ENCODE measurements at places on chromosomes 5 and 9. TPM values are rescaled to one million over a fixed set of nuclear protein-coding genes. Genes with fewer than 3 reads are reported as not detected.
A peak's percentile ranks its signal among the peaks of the same experiment; 100 is the strongest.

DNA sequence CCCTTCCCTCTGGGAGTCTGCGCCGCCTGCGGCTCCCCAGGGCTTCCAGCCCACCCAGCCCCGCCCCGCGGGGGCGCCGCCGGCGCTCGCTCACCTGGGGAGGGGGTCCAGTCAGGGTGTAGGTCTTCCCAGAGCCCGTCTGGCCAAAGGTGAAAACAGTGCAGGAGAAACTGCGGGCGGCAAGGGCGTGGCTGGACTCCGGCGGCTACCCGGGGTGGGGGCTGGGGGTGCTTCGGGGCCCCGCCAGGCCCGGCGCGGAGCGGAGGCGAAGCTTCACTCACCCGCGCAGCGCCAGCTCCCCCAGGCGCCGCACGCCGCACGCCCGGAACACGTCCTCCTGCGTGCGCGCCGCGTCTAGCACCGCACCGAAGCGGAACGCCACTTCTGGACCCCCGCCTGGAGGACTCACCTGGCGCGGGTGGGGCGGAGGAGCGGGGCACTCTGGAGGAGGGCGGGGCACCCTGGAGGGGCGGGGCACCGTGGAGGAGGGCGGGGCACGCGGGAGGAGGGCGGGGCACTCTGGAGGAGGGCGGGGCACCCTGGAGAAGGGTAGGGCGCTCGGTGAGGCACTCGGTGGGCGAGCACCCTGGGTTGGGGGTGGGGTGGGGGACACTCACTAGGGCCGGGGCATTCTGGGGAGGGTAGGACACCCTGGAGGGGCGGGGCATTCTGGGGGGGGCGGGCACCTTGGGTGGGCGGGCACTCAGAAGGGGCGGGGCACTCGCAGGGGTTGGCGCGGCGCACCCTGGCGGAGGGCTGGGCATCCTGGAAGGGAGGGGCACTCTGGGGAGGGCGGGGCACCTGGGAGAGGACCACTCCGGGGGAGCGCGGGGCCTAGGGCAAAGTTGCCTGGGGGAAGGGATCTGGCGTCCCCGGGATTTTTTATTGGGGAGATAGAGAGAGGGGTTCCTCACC, 814 bp downstream of the KIF12 start:
- no peaks in the 10 kb centered on the region for H3K36me3 ChIP-seq
- no peak for DNase-seq
- H3K4me3 ChIP-seq = no peak overlapping the region
- H3K4me1 ChIP-seq = no peaks in the 10 kb centered on the region
- no peaks in the 10 kb centered on the region for H3K27me3 ChIP-seq
- no peak overlapping the region for H3K27ac ChIP-seq

GRCh38 chr5:14399054-14399692, 182.4 kb upstream of the OTULINL start:
- no peak for DNase-seq
- no peak overlapping the region for H3K27ac ChIP-seq
- peaks cover 30% of the 10 kb centered on the region for H3K36me3 ChIP-seq
- no peak overlapping the region for H3K4me3 ChIP-seq
- no peaks in the 10 kb centered on the region for H3K27me3 ChIP-seq

DNA sequence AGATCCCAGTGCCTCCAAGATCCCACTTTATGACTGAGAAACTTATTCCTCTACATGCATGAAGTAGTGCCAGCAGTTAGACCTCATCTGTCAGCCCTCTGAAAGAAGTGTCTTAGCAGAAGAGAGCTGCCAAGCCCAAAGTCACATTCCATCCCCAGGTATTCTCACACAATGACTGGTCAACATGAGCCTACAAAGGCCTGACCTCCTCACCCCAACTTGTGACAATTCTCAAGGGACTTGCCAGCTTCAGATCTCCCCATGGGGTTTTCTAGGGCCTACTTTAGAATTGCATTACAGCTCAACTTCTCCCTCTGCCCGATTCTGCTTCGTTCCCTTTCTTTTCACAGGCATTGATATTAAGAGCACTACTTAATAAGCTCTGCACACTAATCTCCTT, 393.8 kb upstream of the SLC30A5 start:
- H3K36me3 ChIP-seq = no peaks in the 10 kb centered on the region
- no peaks in the 10 kb centered on the region for H3K4me1 ChIP-seq
- H3K4me3 ChIP-seq = no peak overlapping the region
- no peak for DNase-seq
- no peak overlapping the region for H3K27ac ChIP-seq

The SHLD3 gene
- 1.9 TPM for total RNA-seq

The C9orf153 gene
- total RNA-seq = 0.52 TPM

The TAS2R1 gene
- total RNA-seq = not detected

The HTR1A gene
- not detected for total RNA-seq

GRCh38 chr9:77771171-77771570, 123.0 kb upstream of the GNA14 start:
- DNase-seq = no peak
- H3K36me3 ChIP-seq = no peaks in the 10 kb centered on the region
- no peak overlapping the region for H3K4me3 ChIP-seq
- H3K27me3 ChIP-seq = no peaks in the 10 kb centered on the region
- no peaks in the 10 kb centered on the region for H3K4me1 ChIP-seq
- H3K27ac ChIP-seq = no peak overlapping the region

DNA sequence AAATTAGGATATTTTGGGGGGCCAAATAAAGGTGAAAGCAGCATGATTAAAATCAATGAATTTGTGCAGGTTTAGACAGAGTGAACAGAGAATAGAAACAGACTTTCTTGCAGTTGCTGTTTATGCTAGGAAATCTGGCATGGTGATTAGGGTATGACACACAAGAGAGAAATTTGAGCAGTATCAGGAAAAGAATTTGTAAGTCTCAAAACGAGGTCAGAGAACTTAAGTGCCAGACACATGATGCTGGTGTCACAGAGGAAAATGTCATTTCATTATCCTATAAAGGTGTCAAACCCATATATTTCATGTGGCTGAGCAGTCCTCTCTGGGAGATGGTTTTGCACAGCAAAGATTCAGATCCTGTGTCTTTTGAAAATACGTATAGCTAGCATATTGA, 15.7 kb downstream of the LVRN start:
- H3K27ac ChIP-seq = no peak overlapping the region
- peak; percentile 49 for DNase-seq
- H3K27me3 ChIP-seq = no peaks in the 10 kb centered on the region
- H3K4me3 ChIP-seq = no peak overlapping the region

The FBP1 gene
- total RNA-seq = 34.9 TPM

DNA sequence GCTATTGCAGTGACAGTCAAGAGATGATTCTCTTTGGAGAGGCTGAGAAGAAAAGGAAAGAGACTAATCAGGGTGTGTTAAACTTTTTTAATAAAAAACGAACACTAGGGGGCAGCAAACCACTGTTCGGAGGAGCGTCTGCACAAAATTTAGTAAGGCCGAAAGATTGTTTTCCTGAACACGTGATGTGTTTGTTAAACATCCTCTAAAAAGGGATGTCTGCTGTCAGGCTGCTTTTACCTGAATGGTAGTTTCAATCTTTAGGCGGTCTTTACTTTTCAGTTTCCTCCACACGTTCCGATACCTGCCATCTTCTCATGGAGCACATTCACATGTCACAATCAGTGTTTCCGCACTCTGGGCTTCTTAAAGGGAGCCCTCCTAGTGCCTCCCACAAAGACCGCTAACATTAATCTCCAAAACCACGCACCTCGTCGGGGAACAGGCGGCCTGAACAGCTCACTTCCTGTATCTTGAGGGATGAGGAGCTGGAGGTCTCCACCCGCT, 125.2 kb downstream of the GPBP1 start:
- H3K27ac ChIP-seq = peak overlapping the region; percentile 48
- no peaks in the 10 kb centered on the region for H3K36me3 ChIP-seq
- no peaks in the 10 kb centered on the region for H3K27me3 ChIP-seq
- peaks cover 11% of the 10 kb centered on the region for H3K4me1 ChIP-seq
- H3K4me3 ChIP-seq = no peak overlapping the region

The ARID3C gene
- not detected for total RNA-seq

The SLC34A1 gene
- total RNA-seq = not detected

GRCh38 chr9:37739222-37739621, 14.4 kb upstream of the TRMT10B start:
- no peaks in the 10 kb centered on the region for H3K4me1 ChIP-seq
- H3K4me3 ChIP-seq = no peak overlapping the region
- DNase-seq = no peak
- no peak overlapping the region for H3K27ac ChIP-seq

The GLRA1 gene
- total RNA-seq = not detected

The GCNT4 gene
- total RNA-seq = 1.4 TPM

DNA sequence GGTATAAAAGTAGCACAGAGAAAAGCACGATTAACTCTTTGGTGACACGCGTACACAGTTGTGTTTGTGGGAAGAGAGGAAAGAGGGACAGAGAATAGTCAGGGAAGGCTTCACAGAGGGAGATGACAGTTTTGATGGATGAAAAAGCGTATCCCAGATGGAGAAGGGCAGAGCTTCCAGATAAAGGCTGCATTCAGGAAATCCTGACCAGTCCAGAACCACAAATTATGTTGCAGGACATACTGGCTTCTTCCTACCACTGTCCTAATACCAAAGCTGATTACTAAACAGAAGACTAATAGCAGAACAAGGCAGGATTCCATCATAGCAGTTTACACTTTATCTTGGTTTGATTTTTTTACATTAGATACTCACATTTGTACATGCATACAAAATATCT, 34.5 kb downstream of the SLC31A2 start:
- no peak for DNase-seq
- no peaks in the 10 kb centered on the region for H3K27me3 ChIP-seq
- no peak overlapping the region for H3K4me3 ChIP-seq
- peaks cover 16% of the 10 kb centered on the region for H3K4me1 ChIP-seq
- H3K36me3 ChIP-seq = peaks cover 48% of the 10 kb centered on the region

The TNFSF15 gene
- 0.55 TPM for total RNA-seq

- DNase-seq = no peak
- H3K36me3 ChIP-seq = no peaks in the 10 kb centered on the region
- no peak overlapping the region for H3K4me3 ChIP-seq
- peaks cover 86% of the 10 kb centered on the region for H3K27me3 ChIP-seq
- no peaks in the 10 kb centered on the region for H3K4me1 ChIP-seq
These were observed 259.2 kb downstream of the PDZD2 start for GRCh38 chr5:31898036-31898632.

DNA sequence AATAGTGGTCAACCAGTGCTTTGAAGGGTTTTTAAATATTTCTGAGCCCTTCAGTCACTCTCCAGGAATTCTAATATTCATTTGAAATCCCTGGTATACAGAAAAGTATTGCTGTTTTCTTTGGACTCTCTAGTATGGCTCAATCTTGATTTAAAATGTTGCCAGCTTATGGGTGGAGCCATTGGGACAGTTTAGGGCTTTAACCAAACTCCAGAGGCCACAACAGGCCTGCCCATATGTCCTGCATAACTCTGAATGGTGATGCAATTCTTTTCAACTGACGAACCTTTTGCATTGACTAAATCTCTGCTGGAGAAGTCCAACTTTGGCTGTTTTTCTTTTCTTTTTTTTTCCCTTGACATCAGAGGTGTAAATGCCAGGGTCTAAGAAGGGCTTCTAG, 10.3 kb upstream of the ANKHD1 start:
- no peaks in the 10 kb centered on the region for H3K4me1 ChIP-seq
- no peak overlapping the region for H3K4me3 ChIP-seq
- H3K27me3 ChIP-seq = no peaks in the 10 kb centered on the region
- DNase-seq = no peak
- H3K36me3 ChIP-seq = no peaks in the 10 kb centered on the region

The GPX3 gene
- 93.2 TPM for total RNA-seq
